ENCODE measurements at places on chromosomes 11 and 22.

DNA sequence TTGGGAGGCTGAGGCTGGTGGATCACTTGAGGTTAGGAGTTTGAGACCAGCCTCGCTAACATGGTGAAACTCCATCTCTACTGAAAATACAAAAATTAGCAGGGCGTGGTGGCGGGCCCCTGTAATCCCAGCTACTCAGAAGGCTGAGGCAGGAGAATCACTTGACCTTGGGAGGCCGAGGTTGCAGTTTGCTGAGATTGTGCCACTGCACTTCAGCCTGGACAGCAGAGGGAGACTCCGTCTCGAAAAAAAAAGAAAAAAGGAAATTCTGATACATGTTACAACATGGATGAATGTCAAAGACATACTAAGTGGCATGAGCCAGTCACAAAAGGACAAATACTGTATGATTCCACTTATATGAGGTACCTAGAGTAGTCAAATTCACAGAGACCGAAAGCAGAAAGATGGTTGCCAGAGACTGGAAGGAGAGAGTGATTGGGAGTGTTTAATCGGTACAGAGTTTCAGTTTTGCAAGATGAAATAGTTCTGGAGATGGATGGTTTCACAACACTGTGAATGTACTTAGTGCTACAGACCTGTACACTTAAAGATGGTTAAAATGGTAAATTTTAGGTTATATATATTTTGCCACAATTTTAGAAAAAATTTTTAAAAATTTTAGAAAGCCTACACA lies 92.3 kb downstream of the BLID start:
- no peak for DNase-seq

DNA sequence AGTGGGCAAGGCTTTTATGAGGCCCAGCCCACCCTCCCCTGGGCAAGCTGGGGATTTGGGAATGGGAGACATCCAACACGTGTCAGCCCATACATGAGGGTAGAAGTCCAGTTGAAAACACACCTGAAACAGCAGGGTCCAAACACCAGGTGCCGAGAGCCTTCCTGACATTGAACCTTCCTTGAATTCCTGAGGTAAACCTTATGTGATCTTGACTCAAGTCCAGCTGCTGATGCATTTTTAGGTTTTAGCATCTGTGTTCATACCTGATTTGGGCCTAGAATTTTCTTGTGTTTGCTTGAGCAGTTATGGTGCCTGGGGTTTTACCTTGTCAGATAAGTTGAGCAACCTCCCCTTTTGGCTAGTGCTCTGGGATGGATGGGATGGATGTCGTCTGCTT lies 66.3 kb downstream of the CDKN1C start:
- DNase-seq, result no peak

DNA sequence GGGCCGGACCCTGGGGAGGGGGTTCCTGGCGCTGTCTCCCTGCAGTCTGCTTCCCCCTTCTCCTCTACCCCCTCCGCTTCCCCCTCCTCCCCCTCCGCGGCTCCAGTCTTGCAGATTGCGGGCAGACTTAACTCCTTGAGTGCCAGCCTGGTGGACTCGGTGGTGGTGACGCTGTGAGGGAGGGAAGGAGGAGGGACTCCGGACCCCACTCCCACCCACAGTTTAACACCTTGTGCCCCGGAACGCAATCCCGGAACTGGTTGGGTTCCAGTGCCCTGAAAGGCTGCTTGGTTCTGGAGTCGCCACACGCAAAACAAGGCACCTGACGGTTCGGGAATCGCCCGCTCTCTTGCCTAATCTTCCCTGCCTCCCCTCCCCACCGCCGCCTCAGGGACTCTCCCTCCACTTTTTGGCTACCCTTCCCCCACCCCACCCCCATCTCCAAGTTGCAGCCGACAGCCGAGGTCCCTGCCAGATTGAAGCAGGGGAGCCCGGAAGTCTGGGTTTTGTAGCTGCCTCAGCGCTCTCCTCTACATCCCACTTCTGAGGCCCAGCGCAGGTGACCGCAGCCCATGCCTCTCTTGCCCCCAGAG lies 3.9 kb upstream of the BCL9L start:
- no peak for DNase-seq

DNA sequence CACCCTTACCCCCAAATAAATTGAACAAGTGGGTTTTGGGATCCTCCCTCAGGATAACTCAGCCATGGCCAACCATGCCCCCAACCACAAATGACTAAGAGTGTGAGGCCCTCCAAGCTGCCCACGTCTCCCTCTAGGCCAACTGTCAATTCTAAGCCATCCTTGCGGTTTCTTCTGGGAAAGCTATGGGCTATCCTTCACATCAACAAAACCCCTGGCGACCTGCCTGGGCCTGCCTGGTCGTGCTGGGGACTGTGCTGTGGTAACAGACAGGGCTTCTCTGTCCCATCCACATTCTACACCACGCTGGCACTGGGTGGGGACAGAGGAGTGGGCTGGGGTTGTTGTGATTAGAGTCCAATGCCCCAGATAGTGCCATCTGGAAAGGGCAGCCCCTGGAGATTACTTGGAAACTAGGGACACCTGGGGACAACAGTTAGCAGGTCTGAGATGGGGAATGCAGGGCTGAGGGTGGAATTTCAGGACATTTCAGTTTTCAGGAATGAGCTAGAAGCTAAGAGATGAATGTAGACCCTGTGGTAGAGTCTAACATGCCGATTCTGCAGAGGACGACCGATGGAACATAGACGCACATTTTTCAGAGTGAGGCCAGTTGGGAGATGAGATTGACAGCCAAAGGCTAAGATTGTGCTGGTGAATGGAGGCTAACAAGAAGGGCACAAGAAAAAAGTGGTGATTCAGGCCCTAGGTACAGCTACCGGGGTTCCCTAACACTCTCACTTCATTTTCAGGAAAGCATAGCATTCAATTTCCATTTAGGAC lies 131.9 kb downstream of the RASSF10 start:
- no peak for DNase-seq

DNA sequence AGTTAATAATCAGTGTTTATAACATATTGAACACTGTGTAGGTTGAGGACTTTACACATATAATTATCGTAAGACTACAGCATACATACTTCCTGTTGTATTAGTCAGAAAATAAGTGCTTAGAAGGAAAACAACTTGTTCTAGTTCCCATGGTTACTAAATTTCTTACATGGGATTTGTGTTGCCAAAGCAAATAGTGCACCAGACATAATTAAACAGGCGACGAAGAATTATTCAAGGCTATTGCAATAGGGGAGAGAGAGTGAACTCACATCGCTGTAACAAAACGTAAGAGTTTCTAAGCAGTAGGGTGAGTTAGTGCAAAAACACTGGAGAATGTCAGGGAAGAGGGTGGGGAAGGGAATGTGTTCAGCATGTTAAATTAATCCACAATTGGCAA lies 347.8 kb downstream of the CNTN5 start:
- DNase-seq, result no peak

DNA sequence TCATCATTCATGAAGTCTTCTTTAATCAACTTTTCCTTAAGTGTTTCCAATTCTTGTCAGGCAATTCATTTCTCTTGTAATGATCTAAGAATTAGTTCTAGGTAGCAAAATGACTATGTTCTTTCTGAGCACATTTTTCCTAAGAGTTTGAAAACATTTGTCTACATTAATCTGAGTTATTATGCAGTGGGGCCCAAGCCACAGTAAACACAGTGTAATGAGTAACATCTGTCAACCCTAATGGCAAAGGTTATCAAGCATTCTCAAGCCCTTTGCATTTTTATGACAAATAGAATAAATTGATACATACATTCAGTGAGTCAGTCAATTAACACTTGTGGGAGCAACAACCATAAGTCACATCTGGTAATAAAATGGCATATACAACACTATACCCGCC lies 106.7 kb upstream of the ZC3H12C start:
- no peak for DNase-seq

- peak; percentile 86 for DNase-seq
These were observed at the start of gene MRTFA for GRCh38 chr22:40636380-40637182. Gene MRTFA (minus strand): TSS chr22:40636719.

- DNase-seq, result peak; percentile 45
These were observed 17.4 kb upstream of the PRAME start for GRCh38 chr22:22576244-22576988.

DNA sequence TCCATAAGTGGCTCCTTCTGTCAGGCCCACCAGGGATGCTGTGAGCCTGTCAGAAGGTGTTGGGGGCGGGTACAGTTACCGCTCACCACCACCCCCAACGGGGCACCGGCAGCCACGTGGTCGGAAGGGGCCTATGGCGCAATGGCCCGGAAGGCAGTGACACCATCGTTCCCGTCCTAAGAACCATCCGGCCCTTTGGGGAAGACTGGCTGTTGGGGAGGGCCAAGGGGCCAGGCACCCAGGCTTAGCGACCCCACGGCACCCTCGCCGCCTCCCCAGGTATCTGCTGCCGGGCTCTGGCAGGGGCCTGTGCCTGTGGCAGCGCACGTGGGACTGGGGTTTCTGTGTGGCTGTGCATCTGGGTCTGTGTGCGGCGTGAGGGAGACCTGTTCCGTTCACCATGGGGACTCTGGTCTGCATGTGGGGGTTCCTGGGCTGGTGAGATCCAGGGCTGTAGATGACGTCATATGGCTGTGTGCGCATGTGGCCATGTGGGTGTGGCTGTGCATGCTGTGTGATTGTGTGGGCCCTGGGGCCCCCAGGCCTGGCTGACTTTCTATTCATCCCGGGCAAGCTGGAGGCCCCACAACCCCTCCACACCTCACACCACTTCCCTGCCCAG lies 717 bp downstream of the OSM start:
- DNase-seq, result peak; percentile 86

DNA sequence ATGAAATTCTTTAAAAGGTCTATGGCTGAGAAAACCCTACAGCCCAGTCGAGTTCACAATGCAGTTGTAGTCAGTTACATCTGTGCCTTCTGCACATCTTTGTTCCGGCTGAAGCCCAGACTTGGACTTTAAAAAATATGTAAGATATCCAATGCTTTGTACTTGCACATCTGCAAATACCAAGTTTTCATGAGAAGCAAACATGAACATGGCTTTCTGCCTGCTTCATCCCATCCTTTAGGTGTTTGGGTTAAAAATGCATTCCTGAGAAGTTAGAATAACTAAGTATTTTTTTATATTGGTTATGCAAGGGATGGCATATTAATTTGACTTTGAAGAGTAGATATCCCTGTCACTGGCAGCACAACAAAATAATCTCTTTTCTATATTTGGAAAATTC lies 528.4 kb downstream of the METTL15 start:
- no peak for DNase-seq

DNA sequence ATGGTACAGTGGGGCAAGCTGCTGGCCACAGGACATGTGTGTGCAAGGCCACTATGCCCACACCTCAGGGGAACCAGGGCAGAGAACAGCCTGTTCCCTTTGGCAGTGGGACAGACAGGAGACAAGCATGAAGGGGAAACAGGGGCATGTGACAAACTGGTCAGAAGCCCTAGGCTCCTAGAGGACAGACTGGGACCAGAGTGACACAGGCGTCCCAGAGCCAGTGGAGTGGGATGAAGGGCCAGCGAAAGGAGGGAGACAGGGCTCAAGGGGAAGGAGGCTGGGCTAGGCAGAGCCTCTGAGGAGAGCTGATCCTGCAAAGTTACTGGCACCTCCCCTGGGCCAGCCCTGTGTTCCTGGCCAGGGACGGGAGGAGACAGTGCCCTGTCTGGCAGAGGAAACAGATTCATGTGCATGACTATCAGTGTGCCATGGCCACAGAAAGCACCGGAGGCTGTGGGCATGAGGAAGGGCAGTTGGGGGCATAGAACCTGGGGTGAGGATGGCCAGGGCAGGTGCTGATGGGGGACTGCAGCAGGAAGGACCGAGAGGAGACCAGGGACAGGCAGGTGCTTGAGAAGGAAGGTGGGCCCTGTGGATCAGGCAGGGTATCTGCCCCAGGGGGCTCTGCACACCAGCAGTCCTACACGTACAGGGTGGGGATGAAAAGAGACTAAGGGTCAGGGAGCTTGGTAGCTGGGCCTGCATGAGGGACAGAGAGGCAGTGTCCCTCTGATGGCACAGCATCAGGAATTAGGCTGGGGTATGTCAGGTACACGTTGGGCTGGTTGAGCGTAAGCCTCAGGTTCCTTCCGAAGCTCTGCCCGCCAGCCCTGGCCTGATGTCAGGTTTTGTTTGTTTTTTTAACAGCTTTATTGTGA lies 9.8 kb downstream of the DERL3 start:
- no peak for DNase-seq

GRCh38 chr11:45537614-45538013 lies 127.8 kb downstream of the CHST1 start:
- no peak for DNase-seq

- no peak for DNase-seq
These were observed 1183.6 kb downstream of the BRD1 start for GRCh38 chr22:48644108-48644507.

DNA sequence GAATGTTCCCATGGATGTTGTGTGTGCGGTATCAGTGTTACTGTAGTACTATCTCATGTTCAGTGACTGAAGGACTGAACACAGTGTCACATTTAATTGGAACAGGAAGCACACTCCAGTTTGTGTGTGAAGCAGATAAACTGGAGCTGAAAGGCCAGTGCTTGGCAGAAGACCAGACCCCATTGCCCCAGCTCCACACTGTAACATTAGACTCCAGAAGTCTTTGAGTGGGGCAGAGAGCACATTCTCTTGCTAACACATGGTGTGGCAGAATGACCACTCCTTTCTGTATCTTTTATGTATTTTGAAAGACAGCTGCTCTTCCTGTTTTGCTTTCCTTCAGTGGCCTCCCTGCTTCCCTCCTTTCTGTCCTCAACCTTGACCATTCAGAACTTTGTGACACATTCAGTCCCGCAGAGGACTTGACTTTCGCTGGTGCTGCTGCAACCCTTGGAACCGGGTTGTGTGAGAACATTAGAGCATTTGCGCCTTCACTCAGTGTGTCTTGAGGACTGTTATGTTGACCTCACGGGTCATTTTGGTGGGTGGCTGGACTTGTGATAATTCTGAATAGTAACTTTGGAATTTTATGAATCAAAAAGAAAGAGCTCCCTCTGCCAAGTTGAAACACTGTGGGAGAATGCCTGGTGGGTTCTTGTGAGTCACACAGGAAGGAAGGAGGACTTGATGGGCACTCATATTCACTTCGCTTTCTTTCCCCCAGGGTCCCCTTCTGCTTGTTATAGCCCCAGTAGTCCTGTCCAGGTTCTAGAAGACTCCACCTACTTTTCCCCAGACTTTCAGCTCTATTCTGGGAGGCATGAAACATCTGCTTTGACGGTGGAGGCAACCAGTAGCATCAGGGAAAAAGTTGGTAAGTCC lies 26.4 kb downstream of the AMOTL1 start:
- DNase-seq, result no peak

DNA sequence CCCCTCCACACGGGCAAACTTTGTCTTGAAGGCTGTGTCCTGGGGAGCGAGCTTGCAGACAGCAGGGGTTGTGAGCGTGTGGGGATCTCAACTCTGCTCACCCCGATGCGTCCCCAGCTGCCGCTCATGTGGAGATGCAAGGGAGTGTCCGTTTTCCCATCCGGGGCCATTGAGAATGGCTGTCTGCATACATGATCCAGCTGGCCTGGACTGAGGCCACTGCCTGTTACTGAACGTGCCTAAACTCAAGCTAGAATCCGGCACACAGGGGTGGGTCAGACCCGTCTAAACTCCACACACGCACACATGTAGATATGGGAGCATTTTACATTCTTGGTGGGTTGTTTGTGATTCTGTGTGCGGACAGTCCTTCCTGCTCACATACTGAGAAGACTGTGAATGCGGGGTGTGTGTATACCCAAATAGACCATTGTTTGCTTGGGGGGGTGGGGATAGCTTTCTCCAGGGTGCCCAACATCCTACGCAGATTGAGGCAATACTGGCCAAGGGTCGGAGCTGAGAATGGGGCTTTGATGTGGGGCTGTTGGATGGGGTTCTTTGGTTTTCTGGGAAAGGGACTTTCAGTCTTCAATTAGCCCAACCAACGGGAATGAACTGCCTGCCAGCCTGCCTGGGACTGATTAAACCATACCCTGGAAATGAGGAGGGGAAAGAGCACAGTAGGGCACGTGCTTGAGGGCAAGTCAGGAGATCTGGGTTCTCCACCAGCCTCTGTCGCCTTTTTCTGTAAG lies 60.4 kb downstream of the ST3GAL4 start:
- DNase-seq, result no peak
